Stimulated activated CD4-positive, alpha-beta T cell treated with anti-CD3 and anti-CD28 coated beads, Interleukin-1b, Interleukin-23, amount 100 ng/mL, for 1 hour (primary cell): ENCODE measurements at places on chromosomes 4 and X.

DNA sequence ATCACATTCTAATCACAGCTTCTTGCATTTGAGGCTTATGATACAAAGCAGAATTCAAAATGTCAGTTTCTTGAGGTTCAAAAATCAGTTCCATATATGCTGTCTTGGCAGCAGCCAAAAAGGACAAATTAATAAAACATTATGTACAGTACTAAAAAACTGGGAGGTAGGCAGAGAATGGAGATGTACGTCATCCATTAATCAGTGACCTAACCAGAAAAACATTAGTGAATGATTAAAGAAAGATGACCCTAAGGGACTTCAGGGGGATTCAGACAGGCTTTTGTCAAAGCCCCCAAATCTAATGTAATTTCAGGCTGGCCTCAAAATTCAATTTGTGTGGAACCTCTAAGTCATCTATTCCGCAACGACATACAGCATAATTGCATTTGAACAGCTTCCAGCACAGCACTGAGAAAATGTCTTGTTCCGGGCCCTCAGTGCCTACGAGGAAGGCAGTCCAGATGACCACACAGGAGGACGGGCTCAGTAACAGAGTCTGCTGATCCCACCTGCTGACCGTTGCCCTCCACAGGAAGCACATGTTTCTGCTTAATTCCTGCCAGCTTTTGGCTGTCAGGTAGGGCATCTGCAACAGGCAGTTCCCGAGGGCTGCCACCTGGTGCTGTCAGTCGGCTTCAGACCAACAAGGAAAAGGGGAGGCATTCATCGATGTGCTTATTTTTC lies 83.8 kb upstream of the HHIP start:
- DNase-seq: no peak

GRCh38 chr4:21898101-21898500 lies 50.5 kb downstream of the KCNIP4 start:
- no peak for DNase-seq

GRCh38 chrX:120727452-120727851 lies 97.6 kb upstream of the C1GALT1C1 start:
- DNase-seq: no peak

DNA sequence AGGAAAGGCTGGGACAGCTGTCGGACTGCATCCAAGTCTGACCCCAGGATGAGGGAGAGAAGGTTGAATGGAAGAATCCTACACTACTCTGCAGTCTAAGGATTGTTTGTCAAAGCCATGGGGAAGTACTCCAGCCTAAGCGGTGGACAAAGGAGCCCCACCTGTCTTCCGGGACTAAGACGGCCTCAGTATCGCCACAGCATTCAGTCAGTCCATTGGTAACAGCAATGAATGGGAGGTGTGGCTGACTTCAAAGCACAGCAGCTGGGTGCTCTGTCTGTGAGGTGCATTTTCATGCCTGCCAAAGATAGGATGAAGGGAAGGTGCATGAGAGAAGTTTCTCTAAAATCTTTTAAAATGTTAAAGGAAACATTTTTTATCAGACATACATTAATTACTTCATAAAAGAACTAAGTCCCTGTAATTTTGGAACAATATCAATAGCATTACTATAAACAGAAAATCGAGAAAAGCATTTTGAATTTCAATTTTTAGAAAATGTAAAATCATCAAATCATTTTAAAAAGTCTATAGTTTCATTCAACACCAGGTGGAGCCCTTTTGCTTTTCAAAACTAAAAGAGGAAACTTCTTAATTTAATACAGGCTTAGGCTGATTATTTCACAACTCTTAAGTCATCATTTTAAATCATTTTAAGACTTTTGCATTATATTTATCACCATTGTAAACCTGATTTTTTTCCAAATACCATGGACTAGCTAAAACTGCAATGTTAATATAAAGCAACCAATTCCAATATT lies 27.6 kb upstream of the INTU start:
- DNase-seq: no peak

DNA sequence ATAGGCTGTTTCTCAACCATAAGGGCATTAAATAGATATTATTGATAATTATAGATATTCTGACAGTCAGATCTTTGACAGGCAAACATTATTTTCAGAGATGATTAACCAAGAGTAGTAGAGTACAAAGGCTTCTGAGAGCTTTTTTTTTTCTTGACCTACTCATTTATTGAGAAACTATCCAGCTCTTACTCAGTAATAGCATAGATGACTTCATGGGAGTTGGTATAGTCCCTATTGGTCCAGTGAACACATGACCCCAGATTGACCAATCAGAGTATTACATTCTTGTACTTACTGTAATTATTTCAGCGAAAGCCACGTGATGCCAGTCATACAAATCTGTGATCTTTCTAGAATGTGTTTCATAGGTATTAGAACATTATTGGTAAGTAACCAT lies 508.7 kb downstream of the FSTL5 start:
- no peak for DNase-seq

DNA sequence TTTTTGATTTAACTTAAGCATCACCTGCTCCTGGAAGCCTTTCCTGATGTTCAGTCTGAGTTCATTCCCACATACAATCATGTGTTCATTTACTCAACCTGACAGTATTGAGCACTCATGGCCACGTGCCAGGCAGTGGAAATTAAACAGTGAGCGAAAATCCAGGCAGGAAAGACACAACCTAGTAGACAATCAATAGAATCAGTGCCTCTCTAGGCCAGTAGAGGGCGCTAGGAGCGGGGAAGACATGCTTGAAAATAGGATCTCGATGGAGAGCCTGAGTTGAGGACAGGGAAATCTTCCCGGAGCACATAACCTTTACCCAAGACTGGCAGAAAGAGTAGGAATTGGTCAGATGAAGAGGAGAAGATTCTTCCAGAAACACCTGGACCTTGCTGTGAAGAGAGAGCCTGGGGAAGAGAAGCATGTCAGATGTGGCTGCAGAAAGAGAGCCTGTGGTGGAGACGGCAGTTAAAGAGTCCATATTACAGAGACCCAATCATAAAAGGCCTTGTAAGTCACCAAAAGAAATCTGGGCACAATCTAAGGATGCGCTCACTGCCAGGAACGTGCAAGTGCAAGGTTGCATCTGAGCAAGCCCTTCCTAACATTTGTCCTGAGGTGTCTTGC lies 103.5 kb downstream of the LDB2 start:
- no peak for DNase-seq

DNA sequence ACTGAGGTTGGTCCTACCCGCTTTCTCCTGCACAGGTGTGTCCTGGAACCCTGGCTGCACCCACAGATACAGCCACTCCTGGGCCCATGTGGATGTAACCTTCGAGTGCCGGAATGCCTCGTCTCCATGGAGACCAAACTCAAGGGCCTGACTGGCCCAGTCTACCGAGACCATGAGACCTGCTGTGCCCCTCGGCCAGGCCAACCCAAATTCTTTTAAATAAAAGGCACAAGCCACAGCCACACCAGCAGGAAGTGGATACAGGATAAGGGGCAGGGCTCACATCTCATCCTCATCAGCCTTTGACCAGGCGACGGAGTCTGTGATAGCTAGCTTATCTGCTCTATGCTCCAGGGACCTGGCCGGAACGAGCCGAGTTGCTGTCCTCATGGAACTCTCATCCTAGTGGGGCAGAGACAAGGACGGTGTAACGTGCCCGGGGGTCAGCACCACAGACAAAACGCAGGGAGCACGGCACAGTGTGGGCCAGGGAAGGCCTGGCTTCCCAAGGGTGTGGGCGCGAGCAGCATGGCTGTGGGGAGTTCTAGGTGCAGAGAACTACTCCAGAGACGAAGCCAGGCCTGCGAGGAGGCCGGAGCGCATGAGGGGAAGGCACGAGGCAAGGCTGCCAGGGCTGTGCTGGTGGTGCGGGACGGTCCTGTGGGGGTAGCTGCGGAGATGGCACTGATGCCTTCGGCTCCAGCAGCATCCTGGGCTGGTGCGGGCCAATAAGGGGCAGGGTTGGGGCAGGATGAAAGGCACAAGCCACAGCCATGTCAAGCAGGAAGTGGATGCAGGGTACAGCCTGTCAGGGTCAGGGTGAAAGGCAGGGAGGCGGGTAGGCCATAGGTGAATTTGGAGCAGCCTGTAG lies 22.7 kb downstream of the NOP14 start:
- no peak for DNase-seq

DNA sequence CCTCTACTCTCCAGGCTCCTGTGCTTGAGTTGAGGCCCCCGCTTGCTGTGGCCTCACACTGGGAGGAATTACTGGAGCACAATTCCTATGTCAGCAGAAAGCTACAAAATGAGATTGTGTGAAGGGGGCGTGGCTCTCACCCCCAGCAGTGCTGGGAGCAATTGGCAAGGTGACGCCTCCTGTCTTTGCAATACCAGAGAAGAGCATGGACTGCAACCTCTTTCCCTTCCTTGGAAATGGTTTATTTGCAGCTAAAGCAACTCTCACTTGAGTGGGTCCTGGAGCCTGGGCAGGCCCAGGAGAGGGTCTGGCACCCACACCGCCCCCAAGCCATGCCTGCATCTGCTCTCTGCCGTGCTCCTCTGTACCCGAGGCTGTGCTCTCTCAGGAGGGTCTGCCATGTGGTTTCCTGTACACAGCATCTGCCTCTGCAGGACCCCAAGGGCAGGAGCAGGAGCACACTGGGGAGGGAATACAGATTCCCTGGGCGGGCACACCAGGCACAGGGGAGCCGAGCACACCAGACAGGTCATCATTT lies 32.9 kb upstream of the HGFAC start:
- DNase-seq: no peak

DNA sequence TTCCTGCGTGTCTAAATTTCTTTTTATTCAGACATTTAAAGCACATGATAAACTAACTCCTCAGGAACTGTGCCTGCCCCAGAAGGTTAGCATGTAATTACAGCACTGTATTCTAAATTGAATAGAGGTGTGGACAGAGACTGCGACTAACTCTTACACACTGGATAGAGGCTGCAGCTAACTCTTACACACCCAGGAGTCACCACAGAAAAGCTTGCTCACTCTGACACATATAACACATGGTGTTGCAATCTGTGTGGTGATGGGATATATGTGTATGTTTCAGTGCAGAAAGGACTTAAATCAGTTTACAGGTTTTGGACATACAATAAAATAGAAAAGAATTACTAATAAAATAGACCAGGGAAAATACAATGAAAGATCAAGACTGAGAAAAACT lies 41.5 kb downstream of the SMAD1 start:
- no peak for DNase-seq

GRCh38 chr4:128471576-128471975 lies 184.0 kb upstream of the PGRMC2 start:
- DNase-seq: no peak

GRCh38 chrX:17654116-17654515 lies 83.2 kb upstream of the SCML1 start:
- no peak for DNase-seq

DNA sequence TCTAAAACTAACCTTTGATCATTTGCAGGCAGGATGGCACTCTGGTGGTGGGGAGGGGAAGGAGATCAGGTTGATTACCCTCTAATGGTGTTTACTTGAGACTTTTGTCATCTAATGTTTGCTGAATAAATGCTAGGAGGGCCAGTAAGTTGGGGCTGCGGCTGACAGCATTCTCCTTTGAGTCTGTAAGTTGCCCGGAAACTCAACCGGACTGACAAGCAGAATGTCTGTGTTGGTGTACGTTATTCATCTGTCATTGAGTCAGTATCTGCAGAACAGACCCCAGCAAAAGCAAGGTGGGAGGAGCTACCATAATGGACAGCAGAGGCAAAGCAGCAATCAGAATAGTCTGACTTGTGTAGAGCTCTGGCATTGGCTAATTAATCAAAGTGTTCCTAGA lies 1210.6 kb upstream of the PABPC4L start:
- DNase-seq: no peak

- no peak for DNase-seq
Observed at GRCh38 chrX:118507766-118508165, 12.2 kb downstream of the DOCK11 start.

GRCh38 chr4:3502941-3503936 lies 29.0 kb downstream of the LRPAP1 start:
- DNase-seq: no peak

DNA sequence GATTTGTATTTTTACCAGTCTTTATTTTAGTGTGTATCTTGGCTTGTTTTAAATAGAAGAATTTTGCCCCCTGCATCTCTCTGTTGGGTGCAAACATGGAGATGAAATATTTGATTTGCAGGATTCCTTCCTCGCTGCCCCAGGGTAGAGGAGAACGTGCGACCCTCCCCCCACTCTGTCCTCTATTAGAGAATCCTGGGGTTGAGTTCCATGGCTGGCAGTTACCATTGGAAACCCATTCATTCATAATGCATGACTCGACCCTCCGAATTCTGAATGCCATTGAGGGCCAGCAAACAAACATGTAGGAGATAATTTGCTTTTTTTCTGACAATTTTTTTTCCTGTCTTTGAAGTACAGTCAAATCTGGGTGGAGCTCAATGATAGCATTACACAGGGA lies 53.7 kb downstream of the TRIM2 start:
- DNase-seq: no peak

GRCh38 chr4:152460488-152460887 lies 75.4 kb downstream of the FBXW7 start:
- DNase-seq: no peak

DNA sequence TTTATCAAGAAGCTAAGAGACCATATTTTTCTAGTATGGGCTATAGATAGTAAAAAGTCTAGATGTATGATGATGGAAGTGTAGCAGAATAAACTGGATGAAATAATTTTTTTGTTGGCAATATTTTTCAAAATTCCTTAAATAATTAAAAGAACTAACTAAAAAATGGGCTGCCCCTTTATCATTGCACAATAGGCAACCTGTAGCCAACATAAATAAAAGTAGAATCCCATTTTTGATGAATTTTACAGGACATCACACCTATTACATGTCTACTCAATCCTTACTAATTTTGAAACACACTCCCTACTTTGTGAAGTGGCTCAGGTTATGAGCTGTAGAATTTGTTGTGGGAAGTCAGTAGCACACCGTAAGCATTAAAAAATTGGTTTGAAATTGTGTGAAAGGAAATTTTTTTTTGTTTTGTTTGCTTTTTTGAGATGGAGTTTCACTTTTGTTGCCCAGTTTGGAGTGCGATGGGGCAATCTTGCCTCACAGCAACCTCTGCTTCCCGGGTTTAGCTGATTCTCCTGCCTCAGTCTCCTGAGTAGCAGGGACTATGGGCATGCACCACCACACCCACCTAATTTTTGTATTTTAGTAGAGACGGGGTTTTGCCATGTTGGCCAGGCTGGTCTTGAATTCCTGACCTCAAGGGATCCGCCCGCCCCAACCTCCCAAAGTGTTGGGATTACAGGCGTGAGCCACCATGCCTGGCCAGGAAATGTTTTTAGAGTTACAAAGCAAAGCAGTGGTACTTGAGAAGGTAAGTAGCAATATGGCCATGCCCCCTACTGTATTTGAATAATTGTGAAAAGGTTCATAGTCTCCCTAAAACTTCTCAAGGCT lies 8.9 kb upstream of the RUFY3 start:
- no peak for DNase-seq
